ENCODE measurements at places on chromosomes 1 and 21. TPM values are rescaled to one million over a fixed set of nuclear protein-coding genes. Genes with fewer than 3 reads are reported as not detected.

Gene CHTOP
- 78.0 TPM for total RNA-seq

GRCh38 chr1:234610061-234610665 lies at the start of gene IRF2BP2:
TSS of gene IRF2BP2 (minus strand) at chr1:234610178. CDS start at chr1:234609494, 684 bp downstream.
- DNase-seq: no peak

DNA sequence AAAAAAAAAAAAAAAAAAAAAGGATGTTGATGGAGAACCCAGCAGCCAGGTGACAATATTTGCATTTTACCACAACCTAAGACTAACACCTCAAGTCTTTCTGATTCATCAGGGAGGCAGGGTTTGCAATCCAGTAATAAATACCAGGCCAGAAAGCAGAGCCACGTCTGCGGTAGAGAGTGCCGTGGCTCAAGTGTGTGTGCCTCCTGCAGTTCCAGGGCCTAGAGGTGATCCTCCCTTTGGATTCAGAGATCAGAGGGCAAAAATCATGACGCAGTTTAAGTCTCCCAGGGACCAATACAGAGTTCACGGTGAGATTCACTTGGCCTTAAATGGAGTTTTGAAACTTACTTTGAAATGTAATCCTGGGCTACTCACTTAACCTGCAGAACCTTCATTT lies 34.9 kb downstream of the TMCO4 start:
- no peak for DNase-seq

GRCh38 chr1:245234217-245235081 lies 79.7 kb downstream of the KIF26B start:
- DNase-seq: no peak

Gene SLAMF8
- total RNA-seq: 5.6 TPM

DNA sequence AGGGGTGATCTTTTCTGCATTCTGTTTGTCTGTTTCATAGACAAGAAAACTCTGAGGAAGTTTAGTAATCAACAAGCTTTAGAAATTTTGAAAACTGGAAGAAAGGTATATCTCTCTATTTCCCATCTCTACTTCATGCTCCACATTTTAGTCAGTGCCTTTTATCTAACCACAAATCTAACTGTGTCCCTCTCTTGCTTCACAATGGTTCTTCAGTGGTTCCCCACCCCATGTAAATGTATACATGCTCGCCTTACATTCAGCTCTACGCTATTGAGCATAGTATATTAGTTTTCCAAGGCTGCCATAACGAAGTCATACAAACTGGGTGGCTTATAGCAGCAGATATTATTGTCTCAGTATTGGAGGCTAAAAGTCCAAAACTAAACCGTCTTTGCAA lies 14.4 kb upstream of the SAMSN1 start:
- no peak for DNase-seq

Gene HFM1
- 1.4 TPM for total RNA-seq

DNA sequence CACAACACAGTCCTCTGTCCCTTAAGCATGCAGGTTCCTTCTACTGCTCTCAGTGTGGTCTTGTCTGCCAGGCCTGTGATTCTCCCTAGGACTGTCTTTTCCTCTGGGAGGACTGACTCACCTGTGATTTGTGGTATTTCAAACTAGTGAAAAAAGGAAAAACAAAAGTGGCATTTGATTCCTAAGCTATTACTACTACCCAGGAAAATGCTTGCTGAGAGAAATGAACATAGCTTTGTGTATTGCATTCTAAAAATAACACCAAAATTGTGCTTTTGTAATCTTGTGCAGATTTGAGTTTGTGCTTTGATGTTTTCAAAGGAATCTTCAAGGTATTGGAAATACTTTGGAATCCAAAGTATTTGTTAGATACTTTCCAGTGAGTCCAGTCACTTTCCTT lies 57.0 kb downstream of the GPR161 start:
- DNase-seq: no peak

- no peak for DNase-seq
Measured at GRCh38 chr1:110684491-110684890, 9.8 kb upstream of the KCNA3 start.

All from thoracic aorta (tissue), 2 donors.